ENCODE measurements at places on chromosomes 5 and 9.

- no peak for DNase-seq
Measured at GRCh38 chr5:132673939-132674630, at the start of gene IL4. Gene IL4, plus strand, starts transcription at chr5:132673989. Its CDS starts 62 bp downstream, at chr5:132674051.

GRCh38 chr9:72533322-72533721 is 11.9 kb downstream of the TMC1 start:
- DNase-seq = no peak

GRCh38 chr5:76451031-76451701 is 48.1 kb downstream of the IQGAP2 start:
- no peak for DNase-seq

- no peak for DNase-seq
Measured at GRCh38 chr9:129640086-129640870, 1.7 kb downstream of the ASB6 start.

DNA sequence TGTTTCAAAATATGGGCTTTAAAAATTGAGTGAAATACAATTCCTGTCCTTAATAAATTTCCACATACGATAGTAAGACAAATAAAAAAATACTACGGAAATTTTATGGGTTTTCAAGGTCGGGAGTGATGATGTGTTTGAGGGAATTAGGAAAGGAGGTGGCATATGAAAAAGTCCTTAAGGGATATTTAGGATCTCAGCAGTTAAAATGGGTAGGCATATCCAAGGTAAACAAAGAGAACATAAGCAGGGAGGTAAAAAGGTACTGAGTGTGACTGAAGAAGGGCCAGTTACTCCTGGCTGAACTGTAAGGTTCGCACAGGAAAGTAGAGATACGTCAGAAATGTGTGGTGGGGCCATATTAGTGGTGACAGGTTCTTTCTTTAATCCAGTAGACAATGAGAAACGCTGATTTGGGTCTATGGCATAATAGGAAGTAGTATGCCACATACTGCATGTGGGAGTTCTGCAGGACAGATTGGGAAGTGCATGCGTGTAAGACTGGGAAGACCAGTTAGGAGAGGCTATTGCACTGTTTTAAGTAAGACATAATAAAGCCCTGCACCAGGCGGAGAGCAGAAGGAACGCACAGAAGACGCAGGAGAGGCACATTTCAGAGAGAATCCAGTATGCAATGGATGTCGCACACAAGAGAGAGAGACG is 937 bp upstream of the HMGCR start:
- peak; percentile 30 for DNase-seq

- DNase-seq = no peak
Measured at GRCh38 chr5:39102684-39103155, 28.5 kb upstream of the RICTOR start.

GRCh38 chr5:111753884-111754589 is 3.0 kb downstream of the NREP start:
- DNase-seq = no peak

DNA sequence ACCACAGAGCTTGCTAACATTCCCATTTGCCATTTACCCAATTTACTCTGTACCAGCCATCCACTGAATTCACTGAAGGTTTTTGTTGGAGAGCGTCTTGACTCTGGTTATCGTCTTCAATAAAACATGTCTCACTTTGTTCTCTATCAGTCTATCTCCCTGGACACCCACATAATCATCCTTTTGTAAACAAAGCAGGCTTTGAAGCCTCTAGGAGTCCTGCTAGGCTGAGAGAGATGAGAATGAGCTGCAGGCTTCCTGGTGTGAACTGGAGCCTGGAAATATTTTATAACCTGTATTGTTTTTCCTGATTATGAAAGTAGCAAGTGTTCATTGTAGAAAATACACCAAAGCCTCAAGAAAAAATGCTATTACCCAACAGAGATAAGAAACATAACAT is 140.6 kb upstream of the ZNF366 start:
- no peak for DNase-seq

GRCh38 chr9:16642421-16643109 is 227.9 kb downstream of the BNC2 start:
- no peak for DNase-seq

GRCh38 chr5:140351609-140352334 is 5.4 kb upstream of the HBEGF start:
- DNase-seq = no peak

GRCh38 chr5:54469622-54470021 is 14.1 kb downstream of the HSPB3 start:
- DNase-seq = no peak

DNA sequence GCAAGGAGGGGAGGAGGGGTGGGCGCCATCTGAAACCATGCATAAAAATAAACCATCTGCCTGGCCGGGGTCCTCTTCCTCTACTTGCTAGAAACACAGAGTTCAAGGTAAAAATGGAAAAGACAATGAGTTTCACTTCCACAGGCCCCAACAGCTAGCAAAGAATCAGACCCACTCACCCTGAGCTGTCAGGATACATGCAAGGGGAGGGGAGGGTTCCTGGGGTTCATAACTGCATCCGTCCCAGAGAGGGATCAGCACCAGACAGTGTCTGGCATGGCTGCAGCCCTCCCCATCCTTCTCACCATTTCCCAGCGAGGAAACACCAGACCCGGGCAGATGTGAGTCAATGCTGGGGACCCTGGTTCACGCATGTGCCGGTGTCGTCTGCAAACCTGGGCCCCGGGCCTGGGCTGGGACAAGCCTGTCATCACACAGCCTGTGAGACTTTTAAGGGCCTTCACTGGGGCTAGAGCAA is 55.4 kb downstream of the SEMA4D start:
- DNase-seq = no peak

GRCh38 chr9:4507306-4508130 is 17.2 kb downstream of the SLC1A1 start:
- DNase-seq = no peak

DNA sequence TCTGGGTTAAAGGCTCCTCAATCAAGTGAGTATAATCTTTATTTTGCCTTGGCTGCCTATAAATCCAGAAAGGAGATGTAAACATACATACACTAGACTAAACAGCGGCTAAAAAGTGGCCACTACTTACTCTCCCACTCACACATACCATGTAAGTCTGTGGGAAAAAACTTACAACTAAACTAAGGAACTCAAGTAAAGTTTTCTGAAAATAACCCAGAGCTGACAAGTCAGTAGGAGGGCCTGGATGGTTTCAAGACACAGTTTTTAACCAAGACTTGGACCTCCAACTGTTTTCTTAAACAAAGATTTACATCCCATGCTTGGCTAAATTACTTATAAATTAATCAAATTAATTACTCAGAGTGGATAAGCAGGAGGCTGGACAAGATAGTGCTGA is 64.5 kb downstream of the CEP120 start:
- DNase-seq = no peak

DNA sequence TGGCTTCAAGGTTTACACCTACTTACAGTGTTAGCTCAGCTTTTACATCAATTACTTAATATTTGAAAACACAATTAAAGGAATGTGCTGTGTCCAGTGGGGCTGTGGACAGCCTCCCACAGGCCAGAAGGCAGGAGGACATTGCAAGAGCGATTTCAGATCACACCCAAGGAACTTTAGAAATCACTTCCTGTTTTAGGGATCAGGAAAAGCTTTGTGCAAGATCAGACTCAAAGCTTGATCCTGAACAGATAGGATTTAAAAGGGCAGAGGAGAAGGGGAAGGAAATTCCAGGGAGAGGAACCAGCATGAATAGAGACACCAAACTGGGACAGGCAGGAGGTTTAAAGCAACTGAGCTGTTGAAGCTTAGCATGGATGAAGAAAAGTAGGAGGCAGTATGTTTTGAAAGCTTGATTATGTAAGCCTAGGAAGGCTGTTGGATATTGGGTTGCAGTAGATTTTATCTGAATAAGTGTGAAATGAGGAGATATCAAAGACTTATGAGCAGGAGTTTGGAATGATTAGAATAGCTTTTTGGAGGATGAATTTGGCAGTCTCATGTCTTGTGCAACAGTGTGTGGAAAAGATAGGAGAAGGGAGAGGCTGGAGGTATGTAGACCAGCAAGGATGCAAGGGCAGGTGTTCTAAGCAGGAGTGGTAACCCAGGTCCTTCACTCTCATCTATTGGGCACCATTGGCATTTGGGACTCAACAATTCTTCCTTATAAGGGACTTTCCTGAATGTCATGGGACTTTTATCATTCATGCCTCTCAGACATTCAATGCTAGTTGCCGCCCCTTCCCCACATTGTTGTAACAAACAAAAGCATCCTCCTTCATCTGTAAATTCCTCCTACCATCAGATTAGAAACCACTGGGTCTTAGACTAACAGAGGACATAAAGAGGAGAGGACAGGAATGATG is 123.5 kb downstream of the TARS1 start:
- DNase-seq = no peak

- DNase-seq = peak; percentile 74
Measured at GRCh38 chr9:97895695-97896332, 26.5 kb downstream of the TRMO start.

GRCh38 chr5:134409321-134409720 is 2.4 kb downstream of the CDKN2AIPNL start:
- DNase-seq = no peak

GRCh38 chr9:38619556-38620447 is 594 bp downstream of the ANKRD18A start:
- no peak for DNase-seq

- DNase-seq = peak; percentile 37
Measured at GRCh38 chr5:135141303-135142268, 107.6 kb upstream of the PITX1 start.

All from H54 (cell line).